ENCODE measurements at places on chromosomes 7 and 10. TPM values are rescaled to one million over a fixed set of nuclear protein-coding genes. Genes with fewer than 3 reads are reported as not detected.

The VAX1 gene
- total RNA-seq: 3.5 TPM

The HOXA11 gene
- total RNA-seq: not detected

The MYL10 gene
- not detected for total RNA-seq

The JAKMIP3 gene
- 0.90 TPM for total RNA-seq

The FAM25C gene
- not detected for total RNA-seq

The UTF1 gene
- total RNA-seq: 1.9 TPM

The ZPBP gene
- total RNA-seq: not detected

The WASHC2C gene
- 53.4 TPM for total RNA-seq

The ADCY1 gene
- 15.3 TPM for total RNA-seq

The TMEM213 gene
- not detected for total RNA-seq
